T-helper 2 cell treated with Interferon-gamma antibody and Interleukin-4, amounts not matched to agents 5 μg/mL and 100 μg/mL, for 36 hours (primary cell): ENCODE measurements at places on chromosomes 1 and 21.
A peak's percentile ranks its signal among the peaks of the same experiment; 100 is the strongest.

DNA sequence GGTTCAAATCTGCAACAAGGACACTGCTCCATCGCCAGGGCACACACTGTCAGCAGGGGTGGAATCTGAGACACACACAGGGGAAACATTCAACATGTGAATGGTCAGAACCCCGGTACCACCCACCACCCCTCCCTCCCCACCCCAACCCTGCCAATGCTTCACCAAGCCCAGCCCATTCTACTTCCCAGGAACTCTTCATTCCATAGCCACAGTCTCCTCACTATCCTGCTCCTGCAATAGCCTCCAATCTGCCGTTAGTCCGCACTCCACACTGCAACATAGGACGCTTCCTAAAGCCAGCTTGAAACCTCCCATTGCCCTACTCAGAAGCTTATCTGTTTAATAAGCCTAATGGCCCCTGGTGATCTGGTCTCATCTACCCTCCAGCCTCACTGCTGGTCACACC, 7.5 kb upstream of the RAB3B start:
- no peak for DNase-seq

GRCh38 chr1:162224267-162224666, 152.4 kb downstream of the SPATA46 start:
- no peak for DNase-seq

- no peak for DNase-seq
Measured at GRCh38 chr1:101520302-101520701, 283.5 kb downstream of the S1PR1 start.

DNA sequence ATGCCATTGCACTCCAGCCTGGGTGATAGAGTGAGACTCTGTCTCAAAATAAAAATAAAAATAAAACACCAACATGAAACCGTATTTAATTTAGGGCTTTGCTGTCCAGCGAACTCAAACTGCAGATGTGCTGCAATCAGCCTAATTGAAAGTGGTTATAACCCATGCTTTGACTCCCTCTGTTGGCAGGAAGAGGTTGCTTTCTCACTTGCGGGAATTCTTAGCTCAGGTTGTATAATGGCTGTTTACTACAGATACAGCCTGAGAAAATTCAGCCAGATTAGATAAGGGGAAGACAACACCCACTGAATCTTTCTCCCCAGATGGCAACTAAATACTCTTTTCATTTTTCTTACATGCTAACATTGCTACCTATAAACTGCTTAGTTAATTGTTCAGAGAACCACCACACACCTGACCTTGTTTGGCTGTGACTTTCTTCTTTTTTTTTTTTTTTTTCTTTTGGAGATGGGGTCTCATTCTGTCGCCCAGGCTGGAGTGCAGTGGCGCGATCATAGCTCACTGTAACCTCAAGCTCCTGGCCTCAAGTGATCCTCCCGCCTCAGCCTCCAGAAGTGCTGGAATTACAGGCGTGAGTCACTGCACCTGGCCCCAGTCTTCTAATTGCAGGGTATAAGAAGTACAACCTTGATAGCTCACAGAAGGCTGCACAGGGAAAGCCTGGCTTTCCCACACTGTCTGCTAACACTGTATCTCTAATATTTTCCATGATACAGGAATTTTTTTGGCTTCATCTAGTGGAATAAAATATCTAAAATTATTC, 34.6 kb downstream of the DNTTIP2 start:
- peak; percentile 41 for DNase-seq

GRCh38 chr1:232447125-232447524, 182.8 kb downstream of the SIPA1L2 start:
- DNase-seq, result no peak

DNA sequence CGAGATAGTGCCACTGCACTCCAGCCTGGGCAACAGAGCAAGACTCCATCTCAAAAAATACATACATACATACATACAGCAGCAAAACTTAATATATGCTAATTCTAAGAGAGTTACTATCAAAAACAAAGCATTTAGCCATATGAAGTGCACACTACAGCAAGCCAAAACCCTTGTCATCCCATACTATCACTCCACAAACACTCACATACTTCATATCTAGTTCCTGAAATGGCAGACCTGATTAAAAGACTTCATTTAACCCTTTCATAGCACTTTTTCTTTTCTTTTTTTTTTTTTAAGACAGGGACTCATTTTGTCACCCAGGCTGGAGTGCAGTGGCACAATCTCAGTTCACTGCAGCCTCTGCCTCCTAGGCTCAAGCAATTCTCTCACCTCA, 65.6 kb downstream of the COP1 start:
- no peak for DNase-seq

- no peak for DNase-seq
Measured at GRCh38 chr1:84795966-84796600, 96.9 kb downstream of the LPAR3 start.

DNA sequence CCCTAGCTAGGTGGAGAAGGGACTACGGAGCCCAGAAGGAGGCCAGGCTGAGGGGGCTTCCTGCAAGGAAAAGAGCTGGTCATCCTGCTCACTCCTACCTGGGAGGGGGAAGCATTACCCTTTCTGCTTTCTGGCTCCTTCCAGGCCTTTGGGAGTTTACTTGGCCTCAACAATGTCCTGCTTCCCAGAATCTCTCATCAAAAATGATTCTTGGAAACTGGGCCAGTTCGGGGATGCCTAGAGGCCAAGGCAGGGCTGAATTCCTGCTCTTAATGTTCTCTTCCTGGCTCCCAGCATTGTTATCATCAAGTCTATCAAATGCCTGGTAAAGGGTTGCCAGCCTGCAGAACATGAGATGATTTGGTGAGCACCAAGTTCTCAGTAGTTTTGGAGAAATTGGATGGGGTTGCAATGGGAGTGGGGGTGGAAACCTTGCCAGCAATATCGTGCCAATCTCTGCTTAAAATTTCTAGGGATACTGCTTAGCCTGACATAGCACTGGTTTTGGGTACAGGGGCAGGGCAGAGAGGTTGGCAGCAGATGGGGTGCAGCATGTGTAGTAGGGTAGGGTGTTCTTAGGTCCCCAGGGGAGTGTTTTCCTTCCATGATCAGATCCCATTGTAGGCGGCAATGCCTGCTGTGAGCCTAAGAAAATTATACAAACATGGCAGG, 7.7 kb upstream of the PAFAH2 start:
- DNase-seq, result no peak

DNA sequence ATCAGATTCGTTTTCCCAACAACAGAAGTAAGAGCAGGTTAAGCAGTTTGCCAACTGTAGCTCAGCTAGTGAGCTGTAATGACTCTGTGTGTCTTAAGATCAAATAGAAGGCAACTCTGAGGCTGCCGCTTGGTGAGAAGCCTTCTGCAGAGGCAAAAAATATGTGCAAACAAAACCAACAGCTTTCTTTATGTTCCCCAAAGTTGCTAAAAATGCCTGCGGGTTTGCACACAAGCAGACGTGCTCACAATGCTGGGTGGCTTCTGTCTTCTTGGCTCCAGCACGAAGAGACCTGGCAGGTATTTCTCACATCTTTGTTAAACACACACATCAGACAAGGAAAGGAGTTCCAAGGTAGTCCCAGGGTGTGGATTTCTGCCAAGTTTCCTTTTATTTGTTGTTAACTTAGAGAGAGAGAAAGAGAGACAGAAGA, 158.9 kb upstream of the JUN start:
- no peak for DNase-seq

DNA sequence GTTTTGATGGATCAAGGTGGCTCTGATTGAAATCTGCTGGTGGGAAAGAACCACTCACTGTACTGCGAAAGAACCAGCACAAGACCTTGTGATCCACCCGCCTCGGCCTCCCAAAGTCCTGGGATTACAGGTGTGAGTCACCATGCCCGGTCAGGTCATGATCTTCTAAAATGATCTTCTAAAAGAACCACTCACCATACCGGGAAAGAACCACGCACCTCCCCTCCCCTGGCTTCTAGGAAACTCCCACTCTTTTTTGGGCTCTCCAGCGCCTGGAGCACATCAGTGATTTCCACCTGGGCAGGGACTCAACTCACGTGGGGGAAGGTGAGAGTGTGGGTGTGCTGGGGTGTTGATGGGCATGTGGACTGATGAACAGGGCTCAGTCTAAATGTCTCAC, 7.9 kb upstream of the RAB7B start:
- peak; percentile 23 for DNase-seq

GRCh38 chr21:38574895-38575575, 76.8 kb upstream of the ERG start:
- no peak for DNase-seq

GRCh38 chr21:29739176-29739575, 200.6 kb downstream of the GRIK1 start:
- no peak for DNase-seq

GRCh38 chr21:44817506-44817880, 369 bp downstream of the SUMO3 start:
- peak; percentile 88 for DNase-seq

GRCh38 chr1:119874186-119874585, 22.1 kb downstream of the ADAM30 start:
- DNase-seq, result no peak

DNA sequence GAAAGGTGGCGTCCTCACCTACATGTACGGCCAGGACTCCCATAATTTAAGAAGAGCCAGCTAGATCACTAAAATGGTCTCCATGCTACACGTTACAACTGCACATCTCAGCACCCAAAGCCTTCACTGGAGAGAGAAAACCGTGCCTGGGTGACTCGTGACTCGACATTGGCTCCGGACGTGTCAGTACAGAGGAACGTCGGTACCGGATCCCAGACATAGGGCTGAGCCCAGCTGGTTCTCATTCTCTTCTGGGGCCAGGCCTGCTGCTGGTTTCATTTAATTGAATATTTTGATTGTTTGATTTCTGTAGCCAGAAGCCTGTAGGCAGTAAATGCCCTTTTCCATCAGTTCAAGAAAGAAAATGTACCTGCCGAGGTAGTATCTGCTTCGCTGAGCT, 93.1 kb downstream of the HHIPL2 start:
- no peak for DNase-seq

- peak; percentile 29 for DNase-seq
Measured at GRCh38 chr21:33078907-33079582, 9.1 kb downstream of the OLIG1 start.
